ENCODE measurements at places on chromosomes 5 and 9.
A peak's percentile ranks its signal among the peaks of the same experiment; 100 is the strongest.

DNA sequence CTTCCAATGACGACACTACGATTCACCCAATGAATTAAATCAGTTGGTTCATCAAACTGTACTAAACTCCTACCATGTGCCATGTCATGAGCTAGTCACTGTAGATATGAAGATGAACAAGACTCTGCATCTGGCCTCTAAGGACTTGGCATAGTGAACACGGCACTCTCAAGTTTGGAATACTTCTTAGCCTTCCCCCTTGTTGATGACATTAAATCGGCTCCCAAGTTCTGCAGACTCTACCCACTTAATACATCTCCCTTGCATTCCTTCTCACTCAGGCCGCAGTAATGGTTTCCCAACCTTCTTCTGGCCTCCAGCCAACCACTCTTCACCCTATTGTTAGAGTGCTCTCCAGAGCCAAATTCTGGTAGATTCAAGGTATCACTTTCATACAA, 184.7 kb downstream of the MAPKAP1 start:
- DNase-seq = no peak

GRCh38 chr9:98807070-98807813, at the start of gene GALNT12:
Gene GALNT12 (plus strand): TSS chr9:98807670. CDS start chr9:98807699, 29 bp downstream.
- no peak for DNase-seq

DNA sequence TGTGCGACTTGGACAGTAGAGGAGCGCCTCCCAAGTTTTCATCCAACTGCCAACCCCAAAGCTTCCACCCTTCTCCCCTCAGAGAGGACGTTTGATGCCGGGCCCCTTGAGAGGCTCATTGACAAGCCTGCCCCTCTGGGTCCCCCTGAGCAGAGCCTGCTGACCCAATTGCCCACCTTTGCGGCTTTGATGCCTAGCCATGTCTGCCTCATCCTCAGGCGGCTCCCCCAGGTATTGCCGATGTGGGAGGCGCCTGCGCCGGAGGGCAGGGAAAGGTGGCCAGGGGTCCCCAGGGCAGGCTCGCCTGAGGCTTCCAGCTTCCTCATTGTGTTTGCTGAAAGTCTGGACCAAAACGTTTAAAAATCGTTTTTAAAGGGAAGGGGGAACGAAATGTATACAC, 1.4 kb downstream of the ODF2 start:
- DNase-seq = no peak

DNA sequence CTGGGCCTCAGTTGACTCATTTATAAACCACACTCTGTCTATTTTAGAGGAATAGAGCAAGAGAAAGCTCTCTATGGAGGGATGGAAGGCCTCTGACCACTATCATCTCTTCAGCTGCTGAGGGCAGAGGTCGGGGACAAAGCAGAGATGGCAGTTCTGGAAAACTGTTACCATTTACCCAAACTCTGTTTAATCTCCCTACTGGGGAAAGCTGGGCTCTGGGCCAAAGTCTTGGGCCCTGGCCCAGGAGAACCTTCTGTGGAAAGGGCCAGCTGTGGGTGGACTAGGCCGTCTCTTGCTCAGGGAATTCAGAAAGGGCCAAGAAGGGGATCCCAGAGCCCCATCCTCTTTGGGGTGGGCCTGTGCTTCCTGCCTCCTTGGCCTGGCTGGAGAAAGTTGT, 100.0 kb downstream of the PSD2 start:
- no peak for DNase-seq

DNA sequence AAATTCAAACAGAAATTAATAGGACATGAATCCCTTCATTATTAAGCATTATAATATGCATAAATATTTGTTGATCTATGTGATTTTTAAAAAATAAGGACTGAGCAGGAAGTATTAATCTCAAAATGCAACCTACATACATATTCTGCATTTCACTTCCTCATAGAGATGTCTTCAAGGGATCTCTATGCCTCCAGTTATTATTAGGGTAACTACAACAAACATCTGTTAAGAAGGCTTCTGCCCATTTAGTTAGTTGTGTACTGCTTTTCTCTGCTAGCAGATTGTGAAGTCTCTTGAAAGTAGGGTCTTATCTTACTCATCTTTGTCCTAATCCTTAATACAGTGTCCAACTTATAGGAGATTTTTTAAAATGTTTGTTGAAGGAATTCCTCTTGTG, 414.1 kb downstream of the ACTL7B start:
- DNase-seq = no peak

DNA sequence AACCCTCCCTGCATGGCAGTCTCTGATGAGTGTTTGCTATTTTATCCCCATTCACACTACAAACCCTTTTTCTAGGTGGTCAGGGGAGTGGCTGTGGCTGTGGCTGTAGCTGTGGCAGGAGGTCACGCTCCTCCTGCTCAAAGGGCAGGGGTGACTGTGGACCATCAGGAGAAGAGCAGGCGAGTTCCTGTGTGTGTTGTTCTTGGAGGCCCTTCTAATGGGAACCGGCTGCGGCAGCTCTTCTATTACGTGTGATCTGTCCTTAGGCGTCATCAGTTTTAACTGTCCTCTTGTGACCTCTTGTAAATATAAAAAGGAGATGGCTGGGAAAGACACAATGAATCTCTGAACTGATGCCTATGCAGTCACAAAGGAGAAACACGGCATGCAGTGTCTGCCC, 65.1 kb downstream of the ANKH start:
- DNase-seq = peak; percentile 80
